ENCODE measurements at places on chromosomes 6 and 20. TPM values are rescaled to one million over a fixed set of nuclear protein-coding genes. Genes with fewer than 3 reads are reported as not detected.
A peak's percentile ranks its signal among the peaks of the same experiment; 100 is the strongest.

SSTR4 gene
- not detected for total RNA-seq

PXDC1 gene
- 99.5 TPM for total RNA-seq

MPIG6B gene
- 1.1 TPM for total RNA-seq

LRRC73 gene
- total RNA-seq: 0.90 TPM

MYH7B gene
- total RNA-seq: 0.42 TPM

PRICKLE4 gene
- 5.8 TPM for total RNA-seq

PSORS1C2 gene
- total RNA-seq: not detected

CDH26 gene
- 2.1 TPM for total RNA-seq

B3GAT2 gene
- total RNA-seq: not detected

- DNase-seq: no peak
These were observed 34.8 kb downstream of the BLOC1S5 start for GRCh38 chr6:8029243-8029870.

- no peak for DNase-seq
These were observed 587 bp downstream of the IP6K3 start for GRCh38 chr6:33746036-33746600.

GRCh38 chr6:15465212-15465611 is 197.6 kb downstream of the DTNBP1 start:
- no peak for DNase-seq

GRCh38 chr20:48571949-48572847 is 255.6 kb downstream of the PREX1 start:
- DNase-seq: no peak

- DNase-seq: no peak
These were observed 36.3 kb downstream of the PDE10A start for GRCh38 chr6:165626711-165627110.

- DNase-seq: no peak
These were observed 54.3 kb upstream of the CNR1 start for GRCh38 chr6:88220493-88220892.

DNA sequence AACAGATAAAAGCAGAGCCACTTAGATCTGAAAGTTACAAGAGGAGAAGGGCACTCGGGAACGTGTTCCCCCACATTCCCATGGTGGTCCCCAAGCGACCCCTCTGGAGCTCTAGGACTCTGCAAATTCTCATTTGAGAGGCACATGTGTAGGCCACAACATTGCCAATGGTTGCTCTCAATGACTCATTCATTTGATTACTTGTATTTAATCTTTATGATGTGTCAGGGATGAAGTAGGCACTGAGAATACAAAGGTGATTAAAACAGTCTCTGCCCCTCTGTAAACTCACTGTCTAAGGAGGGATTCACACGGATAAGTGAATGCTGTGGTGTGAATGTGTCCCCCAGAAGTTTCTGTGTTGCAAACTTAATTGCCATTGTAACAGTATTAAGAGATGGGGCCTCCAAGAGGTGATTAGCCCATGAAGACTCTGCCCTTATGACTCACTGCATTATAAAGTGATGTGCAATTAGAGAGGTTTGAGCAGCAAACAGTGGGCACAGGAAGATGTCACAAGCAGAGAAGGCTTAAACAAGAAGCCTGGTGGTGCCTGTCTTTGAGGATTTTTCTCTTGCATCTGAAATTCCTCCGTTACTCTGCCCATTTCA is 34.0 kb upstream of the TRAM2 start:
- DNase-seq: no peak

GRCh38 chr6:29603930-29604329 is 19.0 kb downstream of the OR2H2 start:
- no peak for DNase-seq

DNA sequence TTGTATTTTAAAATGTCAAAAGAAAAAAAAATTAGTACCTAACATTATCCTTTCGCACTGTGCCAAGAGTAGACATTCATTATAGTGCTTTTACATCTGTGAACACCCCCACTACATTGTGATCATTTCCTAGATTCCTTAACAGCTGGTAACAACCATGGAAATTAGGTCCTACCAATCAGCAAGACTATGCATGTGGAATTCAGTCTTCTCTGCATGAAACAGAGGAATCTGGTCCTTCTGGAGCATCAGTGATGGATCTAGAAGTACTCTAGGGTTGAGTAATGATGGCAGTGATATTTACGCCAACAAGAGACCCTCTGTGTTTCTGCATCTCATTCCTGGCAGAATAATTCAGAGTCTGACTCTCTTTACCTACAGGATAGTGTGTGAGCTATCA is 9.4 kb downstream of the OR12D1 start:
- DNase-seq: no peak

DNA sequence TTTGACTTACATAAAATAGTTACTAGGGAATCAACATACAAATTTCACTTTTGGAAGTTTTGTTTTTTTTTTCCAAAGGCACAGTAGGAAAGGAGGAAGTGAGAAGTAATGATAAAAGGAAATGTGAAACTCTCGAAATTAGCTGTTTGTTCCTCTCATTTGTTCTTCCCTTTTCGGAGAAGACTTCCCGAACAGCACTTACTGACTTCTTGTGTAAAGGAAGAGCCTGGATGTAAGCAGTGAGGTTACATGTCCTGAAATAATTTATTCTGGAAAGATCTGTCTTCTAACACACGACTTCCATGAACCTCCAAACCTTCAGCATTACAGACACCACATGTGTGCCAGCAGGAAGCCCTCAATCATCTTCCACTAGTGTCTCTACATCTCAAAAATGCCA is 59.1 kb downstream of the KIF16B start:
- no peak for DNase-seq

GRCh38 chr6:81962198-81962597 is 209.7 kb upstream of the TENT5A start:
- DNase-seq: no peak

- no peak for DNase-seq
These were observed 193.4 kb upstream of the PRDM1 start for GRCh38 chr6:105892577-105893262.

GRCh38 chr6:117595099-117595923 is 7.0 kb downstream of the GOPC start:
- no peak for DNase-seq

DNA sequence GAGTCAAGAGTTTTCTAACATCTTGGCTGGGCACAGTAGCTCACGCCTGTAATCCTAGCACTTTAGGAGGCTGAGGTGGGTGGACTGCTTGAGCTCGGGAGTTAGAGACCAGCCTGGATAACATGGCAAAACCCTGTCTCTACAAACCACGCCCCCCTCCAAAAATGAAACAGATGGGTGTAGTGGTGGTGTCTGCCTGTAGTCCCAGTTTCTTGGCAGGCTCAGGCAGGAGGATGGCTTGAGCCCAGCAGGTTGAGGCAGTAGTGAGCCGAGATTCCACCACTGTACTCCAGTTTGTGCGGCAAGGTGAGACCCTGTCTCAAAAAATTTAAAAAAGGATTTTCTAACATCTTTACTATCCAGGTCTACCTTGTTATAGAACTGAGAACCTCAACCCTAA is 22.0 kb downstream of the FAM8A1 start:
- DNase-seq: no peak

DNA sequence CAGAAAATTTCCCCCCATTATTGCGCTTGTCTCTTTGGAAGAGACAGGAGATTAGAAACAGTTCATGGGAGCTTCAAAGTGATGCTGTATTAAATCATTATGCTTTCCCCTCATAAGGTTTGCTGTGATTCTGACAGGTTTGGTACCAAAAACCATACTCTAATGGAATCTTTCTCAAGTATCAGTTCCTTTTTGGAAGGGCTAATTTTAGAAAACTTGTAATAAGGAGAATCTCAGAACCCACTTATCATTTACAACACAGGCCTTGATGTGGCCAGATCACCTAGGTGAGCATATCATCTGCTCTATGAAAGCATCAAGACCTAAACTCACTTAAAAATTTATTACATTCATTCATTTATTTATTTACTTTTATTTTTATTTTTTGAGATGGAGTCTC is 51.2 kb downstream of the TP53INP2 start:
- DNase-seq: no peak

GRCh38 chr6:147138835-147139234 is 65.4 kb upstream of the STXBP5 start:
- DNase-seq: no peak

DNA sequence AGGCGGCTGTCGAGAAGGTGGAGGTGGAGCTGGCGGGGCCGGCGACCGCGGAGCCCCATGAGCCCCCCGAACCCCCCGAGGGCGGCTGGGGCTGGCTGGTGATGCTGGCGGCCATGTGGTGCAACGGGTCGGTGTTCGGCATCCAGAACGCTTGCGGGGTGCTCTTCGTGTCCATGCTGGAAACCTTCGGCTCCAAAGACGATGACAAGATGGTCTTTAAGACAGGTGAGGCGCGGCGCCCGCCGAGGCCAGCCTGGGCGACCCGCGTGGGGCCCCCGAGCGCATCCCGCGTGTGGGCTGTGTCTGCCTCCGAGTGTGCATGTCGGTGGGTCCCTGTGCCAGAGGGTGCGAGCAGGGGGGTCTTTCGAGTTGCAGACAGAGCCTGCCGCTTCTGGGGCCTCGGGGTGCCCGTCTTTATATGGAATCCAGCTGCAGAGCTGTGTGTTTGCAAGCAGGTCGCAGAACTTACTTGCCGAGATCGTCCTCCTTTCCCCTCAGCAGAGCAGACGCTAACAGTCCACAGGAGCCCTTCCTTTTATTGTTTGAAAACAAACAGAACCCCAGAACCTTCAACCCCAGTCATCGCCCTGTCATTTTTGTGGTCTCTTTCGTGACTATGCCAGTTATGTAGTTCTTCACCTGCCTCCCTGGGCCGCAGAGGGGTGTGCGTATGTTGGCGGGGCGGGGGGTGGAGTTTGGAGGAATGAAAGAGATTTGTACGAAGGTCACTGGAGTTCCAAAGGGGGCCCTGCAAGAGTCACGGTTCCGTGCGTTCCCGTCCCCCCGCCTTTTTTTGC is 766 bp downstream of the SLC16A10 start:
- DNase-seq: peak; percentile 83

GRCh38 chr20:12455148-12455547 is 537.5 kb downstream of the BTBD3 start:
- DNase-seq: no peak

DNA sequence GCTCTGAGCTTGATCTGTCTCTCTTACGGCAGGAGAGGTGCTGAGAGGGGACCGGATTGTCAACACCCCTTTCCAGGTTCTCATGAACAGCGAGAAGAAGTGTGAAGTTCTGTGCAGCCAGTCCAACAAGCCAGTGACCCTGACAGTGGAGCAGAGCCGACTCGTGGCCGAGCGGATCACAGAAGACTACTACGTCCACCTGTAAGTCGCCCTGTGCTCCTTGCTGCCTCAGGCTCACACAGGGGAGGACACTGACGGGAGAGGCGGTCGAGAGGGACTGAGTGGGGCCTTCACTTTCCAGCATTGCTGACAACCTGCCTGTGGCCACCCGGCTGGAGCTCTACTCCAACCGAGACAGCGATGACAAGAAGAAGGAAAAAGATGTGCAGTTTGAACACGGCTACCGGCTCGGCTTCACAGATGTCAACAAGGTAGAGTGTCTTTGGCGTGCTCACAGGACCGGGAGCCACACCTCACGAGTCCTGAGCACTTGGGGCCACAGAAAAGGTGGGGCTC is 32.0 kb downstream of the TM9SF4 start:
- no peak for DNase-seq

Data from posterior vena cava (tissue), 2 donors.